ENCODE measurements at places on chromosomes 12 and 14.

DNA sequence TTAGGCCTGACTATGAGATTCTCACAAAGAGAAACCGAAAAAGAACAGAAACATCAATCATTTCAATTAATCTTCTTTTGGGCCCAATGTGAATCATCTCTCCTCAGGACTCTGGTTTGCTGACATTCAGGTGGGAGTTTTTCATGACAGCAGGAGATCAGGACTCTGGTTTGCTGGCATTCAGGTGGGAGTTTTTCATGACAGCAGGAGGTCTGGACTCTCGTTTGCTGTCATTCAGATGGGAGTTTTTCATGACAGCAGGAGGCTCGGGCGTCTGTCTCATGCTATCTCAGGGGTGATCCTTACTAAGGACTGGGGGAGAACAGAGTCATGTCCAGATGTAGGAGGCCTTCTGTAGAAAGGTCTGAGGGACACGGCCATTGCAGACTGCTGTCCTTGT lies 40.1 kb upstream of the PARP11 start:
- no peak for DNase-seq

DNA sequence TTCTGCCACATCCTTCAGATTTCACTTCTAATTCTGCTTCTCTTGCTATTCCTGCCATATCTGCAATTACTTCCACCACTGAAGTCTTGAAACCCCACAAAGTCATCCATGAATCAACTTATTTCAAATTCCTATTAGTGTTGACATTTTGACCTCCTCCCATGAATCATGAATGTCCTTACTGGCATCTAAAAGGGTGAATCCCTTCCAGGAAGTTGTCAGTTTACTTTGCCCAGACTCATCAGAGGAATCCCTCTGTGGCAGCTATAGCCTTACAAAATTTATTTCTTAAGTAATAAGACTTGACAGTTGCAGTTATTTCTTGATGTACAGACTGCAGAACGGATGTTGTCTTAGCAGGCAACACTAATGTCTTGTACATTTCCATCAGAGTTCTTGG lies 162.9 kb downstream of the PCNX1 start:
- DNase-seq = no peak

- DNase-seq = no peak
These were observed 1.4 kb downstream of the HSP90AA1 start for GRCh38 chr14:102085488-102085887.

GRCh38 chr12:104623883-104624282 lies 167.1 kb downstream of the CHST11 start:
- no peak for DNase-seq

- DNase-seq = no peak
These were observed 24.0 kb downstream of the SSH1 start for GRCh38 chr12:108833355-108833733.

DNA sequence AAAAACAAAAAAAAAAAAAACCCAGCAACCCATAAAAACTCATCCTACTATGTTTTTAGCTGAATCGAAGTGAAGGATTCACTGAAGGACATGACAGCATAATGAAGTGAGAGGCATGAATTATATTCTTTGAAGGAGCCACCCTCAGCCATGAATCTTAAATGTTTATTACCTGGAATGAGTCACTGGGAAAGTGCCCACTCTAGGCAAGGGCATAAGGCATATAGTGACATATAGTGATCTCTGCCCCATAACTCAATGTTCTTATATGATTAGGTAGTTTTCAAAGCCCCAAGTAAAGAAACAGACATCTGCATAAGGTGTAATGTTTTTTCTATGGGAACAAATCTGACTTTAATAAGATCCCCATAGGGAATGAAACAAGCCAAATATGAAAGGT lies 79.9 kb downstream of the MDGA2 start:
- DNase-seq = no peak

- no peak for DNase-seq
These were observed 119.5 kb downstream of the PLEKHA5 start for GRCh38 chr12:19248929-19249602.

DNA sequence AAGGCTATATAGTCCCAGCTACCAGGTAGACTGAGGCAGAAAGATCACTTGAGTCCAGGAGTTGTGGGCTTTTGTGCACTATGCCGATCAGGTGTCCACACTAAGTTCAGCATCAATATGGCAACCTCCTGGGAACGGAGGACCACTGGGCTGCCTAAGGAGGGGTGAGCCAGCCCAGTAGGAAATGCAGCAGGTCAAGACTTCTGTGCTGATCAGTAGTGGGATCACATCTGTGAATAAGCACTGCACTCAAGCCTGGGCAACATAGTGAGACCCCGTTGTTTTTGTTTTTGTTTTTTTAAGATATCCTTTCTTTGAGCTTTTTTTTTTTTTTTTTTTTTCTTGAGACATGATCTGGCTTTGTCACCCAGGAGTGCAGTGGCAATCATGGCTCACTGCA lies 135.8 kb upstream of the AEBP2 start:
- DNase-seq = no peak

- DNase-seq = peak; percentile 45
These were observed 556 bp downstream of the MTHFD1 start for GRCh38 chr14:64388533-64389285.

GRCh38 chr12:102917026-102917787 lies at the start of gene PAH:
TSS of gene PAH (minus strand) at chr12:102917244. CDS start at chr12:102917130, 114 bp downstream.
- no peak for DNase-seq

GRCh38 chr14:61217516-61217915 lies 63.6 kb downstream of the TMEM30B start:
- DNase-seq = no peak

DNA sequence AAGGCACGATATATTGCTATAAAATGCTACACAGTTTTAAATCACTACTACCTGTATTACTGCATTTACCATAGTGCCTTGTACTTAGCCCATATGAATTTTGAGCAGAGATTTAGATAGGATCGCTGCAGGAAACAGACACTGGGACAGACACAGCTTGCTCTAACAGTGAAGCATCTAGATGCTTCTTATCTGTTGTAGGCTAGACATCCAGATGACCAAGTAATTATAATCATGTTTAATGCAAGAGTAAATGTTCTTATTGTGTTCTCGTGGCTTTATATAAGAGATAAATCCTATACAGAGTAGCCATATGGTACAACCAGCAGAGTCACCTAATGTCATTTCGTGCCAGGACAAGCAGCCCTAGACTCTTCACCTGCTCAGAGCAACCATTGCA lies 92.8 kb downstream of the ASCL1 start:
- DNase-seq = no peak

GRCh38 chr12:76864791-76865400 lies 13.9 kb downstream of the CSRP2 start:
- no peak for DNase-seq

DNA sequence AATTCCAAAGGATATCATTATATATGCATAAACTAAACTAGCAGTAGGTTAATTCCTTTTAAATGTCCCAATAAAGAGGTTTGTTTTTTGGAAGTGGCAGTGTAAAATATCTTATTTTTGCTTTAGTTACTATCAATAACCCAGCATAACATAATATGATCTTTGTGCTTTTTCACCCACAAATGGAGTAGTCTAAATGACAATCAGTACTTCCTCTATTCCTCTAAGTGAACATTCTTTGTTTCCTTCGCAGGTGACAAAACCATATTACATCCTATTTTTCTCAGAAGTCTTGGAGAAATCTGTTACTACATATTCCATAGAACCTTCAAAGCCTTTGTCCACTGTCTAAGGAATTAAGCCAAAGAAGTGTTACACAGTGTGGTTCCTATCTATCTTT lies 62.5 kb downstream of the MED13L start:
- DNase-seq = no peak

DNA sequence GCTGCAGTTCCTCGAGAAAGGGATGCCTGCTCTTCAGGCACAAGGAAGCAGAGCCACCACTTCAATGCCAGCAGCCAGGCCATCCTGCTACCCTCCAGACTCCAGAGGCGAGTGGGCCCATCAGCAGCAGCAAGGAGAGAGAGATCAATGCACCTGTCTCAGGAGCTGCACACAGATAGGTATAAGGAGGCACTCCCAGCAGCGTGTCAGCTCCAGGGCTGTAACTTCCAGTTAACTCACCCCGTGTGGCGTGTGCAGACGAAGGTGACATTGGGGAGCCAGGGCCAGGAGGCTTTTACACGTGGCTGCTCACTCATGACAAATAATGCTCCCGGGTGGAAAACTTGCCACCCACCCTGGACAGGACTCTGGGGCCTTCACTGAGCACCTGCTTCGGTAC lies 24.2 kb downstream of the GALNT16 start:
- DNase-seq = no peak

GRCh38 chr14:95922080-95922479 lies 45.4 kb downstream of the TUNAR start:
- no peak for DNase-seq

Data from NCI-H1694 treated with DMSO at 0.1 percent for 48 hours (cell line).